Nucleus accumbens (tissue), 56 donors: ENCODE measurements at places on chromosomes 2 and 18.
A peak's percentile ranks its signal among the peaks of the same experiment; 100 is the strongest.

DNA sequence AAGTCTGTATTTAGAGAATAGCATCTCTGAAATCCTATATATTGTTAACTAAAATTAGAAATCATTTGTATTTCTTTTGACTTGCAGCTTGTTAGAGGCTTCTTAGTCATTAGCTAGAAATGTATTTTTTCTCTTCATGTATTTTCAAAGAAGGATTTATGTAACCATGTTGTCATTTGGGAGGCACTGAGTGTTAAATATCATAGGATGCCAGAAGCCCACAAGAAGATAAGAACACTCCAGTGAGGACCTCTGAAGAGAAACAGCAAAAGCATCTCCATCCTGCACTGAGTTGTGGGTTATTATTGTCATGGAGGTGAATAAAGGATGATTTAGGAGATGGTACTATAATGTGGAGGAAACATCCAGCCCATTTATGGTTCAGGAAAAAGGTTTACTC lies 93.5 kb downstream of the UBE2E3 start:
- no peak for DNase-seq

DNA sequence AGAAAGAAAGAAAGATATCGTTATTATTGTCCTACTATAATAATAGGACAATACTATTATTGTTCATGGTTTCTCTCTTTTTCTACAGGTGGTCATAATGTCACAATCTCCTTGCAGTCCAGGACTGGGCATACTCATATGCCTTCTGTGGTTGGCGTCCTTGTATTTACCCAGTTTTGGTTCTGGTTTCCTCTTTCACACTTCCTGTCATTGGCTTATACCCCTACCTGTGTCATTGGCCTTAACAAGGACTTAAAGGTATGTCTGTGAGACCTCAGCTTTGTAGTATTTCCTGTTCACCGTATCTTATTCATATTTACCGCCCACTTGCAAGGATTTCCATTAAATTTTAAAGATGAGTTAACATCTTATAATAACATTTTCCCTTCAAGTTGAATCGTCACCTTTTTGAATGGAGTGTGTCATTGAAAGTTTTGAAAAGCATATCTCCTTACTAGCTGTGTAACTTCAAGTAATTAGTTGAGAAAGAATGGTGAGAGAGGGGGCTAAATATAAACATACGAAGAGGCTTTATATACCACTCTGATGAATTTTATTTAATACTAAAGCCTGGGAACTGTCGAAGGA lies 36.5 kb upstream of the HTR2B start:
- no peak for DNase-seq

GRCh38 chr18:39276764-39277163 lies 1711.2 kb upstream of the CELF4 start:
- no peak for DNase-seq

DNA sequence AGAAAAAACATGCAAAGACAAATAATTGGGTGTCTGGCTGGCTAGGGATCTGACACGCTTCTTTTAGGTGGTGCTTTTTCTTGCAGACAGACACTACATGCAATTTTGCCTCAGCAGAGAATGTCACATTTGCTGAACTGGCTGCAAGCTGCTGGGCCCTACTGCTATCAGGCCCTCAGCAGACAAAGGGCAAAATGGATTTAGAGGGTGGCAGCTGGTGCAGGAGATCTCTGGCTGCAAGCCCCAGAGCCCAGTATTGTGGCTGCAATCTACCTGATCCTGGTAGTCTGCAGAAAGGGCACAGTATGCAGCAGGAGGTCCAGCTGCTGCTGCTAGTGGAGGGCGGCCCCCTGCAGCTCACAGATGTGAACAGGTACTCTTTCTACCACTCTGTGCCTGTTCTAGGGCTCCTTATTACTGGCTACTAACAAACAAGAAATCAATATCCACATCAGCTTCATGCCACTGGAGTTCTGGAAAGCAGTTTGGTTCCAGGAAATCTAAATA lies 796.7 kb upstream of the CELF4 start:
- DNase-seq = no peak

DNA sequence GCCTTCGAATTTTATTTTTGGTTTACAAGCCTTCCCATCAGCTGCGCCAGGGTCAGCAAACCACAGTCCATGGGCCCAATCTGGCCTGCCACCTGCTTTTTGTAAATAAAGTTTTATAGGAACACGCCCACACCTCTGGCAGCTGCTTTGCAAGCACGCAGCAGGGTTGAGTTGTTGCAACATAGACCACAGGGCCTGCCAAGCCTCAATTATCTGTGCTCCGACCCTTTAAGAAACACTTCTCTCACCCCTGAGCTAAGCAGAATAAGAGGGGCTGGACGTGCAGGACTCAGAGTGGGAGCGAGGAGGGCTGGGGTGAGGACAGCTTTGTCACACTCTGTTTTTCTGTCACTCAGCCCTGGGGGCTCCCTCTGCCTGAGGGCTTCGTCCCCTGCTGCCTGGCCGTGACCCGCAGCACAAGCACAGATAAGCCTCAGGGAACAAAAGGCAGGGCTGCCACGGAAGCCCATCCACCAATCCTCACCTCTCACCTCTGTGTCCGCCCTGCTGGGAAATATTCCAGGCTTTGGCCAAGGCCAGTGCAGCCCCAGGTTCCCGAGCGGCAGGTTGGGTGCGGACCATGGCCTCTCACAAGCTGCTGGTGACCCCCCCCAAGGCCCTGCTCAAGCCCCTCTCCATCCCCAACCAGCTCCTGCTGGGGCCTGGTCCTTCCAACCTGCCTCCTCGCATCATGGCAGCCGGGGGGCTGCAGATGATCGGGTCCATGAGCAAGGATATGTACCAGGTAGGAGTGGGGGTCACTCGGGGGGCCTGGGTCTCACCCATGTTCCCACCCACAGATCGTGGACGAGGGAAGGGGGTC lies at the start of gene AGXT:
Gene AGXT, plus strand, starts transcription at position 539 of the 823 bp plus-strand sequence. Its CDS starts 42 bp downstream, at position 581.
- no peak for DNase-seq

- DNase-seq = no peak
These were observed 322.9 kb downstream of the GALR1 start for GRCh38 chr18:77572537-77572936.

GRCh38 chr2:84217456-84217855 lies 241.6 kb downstream of the SUCLG1 start:
- DNase-seq = no peak

GRCh38 chr2:240433973-240434727 lies 1.3 kb upstream of the GPC1 start:
- peak; percentile 80 for DNase-seq

GRCh38 chr2:32688541-32688940 lies 60.7 kb downstream of the TTC27 start:
- DNase-seq = no peak

DNA sequence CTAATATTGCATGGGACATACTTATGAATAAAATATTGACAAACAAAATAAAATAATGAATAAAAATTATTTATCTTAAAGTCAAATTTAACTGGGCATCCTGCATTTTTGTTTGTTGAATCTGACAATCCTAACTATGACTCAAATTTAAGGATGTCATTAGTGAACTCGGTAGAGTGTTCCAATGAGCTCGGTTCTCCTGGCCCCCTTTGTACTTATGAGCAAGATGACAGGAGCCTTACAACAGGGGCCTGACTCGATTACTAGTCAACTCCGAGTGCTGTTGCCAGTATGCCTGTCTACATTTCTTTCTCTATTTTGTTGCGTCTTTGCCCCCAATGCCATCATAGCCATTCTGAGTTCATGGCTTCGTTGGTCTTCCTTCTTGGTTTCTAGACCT lies 40.3 kb downstream of the HRH4 start:
- no peak for DNase-seq

DNA sequence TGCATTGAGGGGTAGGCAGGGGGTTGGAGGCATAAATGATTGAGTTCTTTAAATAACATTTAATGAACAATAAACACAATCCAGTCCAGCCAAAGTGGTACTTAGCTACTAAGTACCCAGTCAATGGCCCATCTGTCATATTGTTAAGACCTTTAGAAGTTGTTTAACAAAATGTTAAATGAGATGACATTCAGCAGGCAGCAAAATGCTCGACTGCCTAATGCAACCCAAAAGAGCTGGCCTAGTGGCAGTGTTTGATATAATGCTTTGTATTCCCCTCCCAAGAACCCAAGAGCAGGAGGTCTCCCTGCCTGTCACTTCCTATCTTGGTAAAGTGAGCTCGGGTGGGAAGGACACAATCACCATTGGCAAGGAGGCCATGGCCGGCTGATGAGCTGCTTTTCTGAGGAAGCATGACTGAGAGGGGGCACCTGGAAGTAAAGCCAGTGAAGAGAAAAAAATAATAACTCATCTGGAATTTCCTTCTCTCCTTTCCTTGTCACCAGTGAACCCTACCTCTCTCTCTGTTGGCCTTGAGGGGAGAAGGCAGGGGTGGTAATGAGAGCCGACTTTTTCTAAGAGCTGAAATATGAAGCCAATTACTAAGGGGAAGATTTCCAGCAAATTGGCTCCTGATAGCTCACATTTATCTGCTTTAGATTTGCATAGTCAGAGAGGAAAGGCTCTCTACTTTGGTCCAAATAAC lies 140.6 kb downstream of the C1D start:
- DNase-seq = no peak

GRCh38 chr2:46142546-46143428 lies 154.4 kb upstream of the EPAS1 start:
- DNase-seq = peak; percentile 6

DNA sequence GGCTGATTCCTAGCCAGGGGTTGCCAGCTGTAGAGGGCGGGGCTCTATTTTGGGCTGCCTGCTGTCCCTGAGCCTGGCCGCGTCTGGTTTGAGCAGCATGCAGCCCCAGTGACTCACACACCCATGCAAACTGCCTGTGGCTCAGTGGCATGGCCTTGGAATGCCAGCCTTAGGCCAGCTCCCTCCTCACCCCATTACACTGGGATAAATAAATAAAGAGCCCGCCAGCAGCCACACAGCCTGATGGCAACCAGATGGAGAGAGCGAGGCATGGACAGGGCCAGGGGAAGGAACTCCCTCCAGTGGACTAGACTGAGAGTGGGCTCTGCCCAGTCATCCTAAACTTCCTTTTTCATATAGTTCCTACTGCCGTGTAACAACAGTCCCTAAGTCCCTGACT lies 18.3 kb downstream of the NHEJ1 start:
- DNase-seq = no peak

DNA sequence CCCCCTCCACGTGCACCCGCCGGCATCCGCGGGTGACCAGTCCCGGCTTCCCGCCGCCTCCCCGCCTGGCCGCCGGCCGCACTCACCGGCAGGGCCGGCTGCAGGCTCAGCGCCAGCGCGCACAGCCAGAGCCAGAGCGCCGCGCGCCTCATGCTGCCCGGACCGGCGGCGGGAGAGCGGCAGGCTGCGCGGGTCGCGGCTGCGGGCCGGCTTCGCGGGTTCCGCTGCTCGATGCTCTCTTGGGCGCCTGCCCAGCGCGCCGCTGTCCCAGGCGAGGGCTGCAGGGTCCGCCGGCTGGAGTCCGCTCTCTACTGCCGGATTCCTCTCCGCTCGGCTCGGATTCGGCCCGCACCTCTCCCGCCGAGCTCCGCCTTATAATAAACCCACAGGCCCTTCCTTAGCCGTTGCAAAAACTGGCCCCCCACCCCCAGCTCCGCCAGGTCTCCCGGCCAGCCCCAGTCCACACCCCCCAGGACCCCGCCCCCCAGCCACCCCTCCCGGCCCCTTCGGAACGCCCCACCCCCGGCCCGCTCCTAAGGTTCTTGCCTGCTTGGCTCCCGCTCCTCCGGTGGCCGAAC lies at the start of gene SDC1:
Gene SDC1, minus strand, starts transcription at position 415 of the 578 bp plus-strand sequence. Its CDS starts 263 bp downstream, at position 152.
- no peak for DNase-seq
